ENCODE measurements at places on chromosomes 12 and 14.

GRCh38 chr12:101803978-101804377 lies 26.8 kb downstream of the GNPTAB start:
- DNase-seq, result no peak

GRCh38 chr12:91986084-91986483 lies 159.6 kb downstream of the BTG1 start:
- peak; percentile 70 for DNase-seq

- DNase-seq, result peak; percentile 91
Measured at GRCh38 chr14:75222208-75222701, 45.8 kb upstream of the TMED10 start.

DNA sequence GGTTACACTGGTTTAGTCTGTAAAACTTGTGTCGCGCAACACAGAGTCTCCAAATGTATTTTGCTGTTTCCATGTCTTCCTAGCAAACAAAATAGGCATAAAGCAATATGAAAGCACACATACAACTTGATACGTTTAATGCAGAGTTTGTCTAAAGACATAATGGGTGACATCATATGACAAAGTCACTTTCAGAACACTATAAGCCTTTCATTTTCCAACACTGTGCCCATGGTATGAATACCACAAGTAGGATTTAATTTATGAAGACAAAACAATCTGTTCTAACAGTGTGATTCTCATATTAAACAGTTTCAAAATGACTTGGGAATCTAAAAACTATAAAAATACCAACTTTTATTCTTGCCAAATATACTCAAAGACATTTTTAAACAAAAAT lies 58.4 kb downstream of the PTPN21 start:
- no peak for DNase-seq

- no peak for DNase-seq
Measured at GRCh38 chr14:60845523-60845922, 111.0 kb downstream of the MNAT1 start.

GRCh38 chr14:30015489-30015888 lies 87.8 kb upstream of the PRKD1 start:
- peak; percentile 66 for DNase-seq

DNA sequence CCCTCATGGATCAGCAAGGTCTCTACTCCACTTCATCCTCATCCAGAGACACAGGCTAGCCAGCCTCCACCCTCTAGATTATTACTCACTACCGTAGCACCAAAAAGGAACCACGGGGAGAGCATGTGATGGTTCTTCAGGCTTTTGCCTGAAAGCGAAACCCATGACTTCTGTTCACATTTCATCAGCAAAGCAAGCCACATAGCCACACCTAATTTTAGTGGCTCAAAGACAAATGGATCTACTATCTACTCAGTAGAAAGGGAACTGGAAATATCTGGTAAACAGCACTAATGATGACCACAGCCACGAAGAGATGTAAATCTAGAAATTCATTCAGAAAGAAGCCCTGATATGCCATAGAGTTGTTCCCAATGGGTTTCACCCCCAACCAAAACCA lies 51.4 kb downstream of the VCPKMT start:
- DNase-seq, result peak; percentile 40

DNA sequence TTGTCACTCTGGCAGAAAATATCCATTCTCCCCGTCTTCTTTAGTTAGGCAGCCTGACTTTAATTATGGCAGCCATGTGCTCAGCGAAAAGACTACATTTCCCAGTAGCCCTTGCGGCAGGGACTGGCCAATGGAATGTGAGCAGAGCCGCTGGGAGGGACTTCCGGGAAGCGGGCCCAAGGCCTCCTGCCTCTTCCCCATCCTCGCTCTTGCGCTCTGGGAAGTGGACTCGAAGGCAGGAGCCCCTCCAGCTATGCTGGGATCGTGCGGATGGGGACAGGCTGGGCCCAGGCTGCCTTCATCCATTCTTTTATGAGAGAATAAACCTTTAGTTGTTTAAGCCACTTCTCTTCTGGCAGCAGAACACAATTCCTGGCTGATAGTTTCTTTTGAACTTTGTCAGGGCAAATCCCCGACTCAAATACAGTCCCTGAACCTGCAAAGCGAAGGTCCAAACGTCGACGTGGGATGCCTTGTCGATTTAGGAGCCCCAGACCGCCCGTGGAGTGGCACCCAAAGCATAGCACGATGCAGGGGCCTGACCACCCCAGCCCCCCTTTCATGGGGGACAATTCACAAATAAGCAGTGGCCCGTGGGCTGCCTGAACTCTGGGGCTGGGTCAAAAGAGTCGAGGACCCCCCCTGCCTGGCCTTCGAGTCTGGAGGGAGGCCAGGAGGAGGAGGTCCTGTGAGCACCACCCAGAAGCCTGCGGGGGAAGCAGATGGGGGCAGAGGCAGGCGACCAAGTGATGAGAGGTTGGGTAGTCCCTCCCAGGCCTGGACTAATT lies 15.6 kb upstream of the LRTM2 start:
- peak; percentile 91 for DNase-seq

DNA sequence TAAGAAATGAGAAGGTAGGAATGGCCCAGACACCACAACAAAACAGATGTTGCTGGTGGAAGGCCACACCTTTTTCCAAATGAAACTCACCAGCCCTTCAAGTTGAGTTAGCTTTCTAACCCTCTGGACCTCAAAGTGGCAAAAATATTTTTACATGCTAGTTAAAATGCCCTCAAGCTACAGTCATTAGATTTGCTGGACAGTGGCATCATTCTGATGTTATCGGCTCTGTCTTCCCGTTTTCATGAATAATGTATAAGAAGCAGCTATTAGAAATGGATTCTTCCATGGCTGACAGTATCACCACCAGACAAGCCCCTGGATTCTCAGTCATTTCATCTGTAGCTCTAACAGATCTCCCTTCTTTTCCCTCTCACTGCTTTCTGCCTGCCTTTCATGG lies 37.1 kb upstream of the PLXNC1 start:
- peak; percentile 27 for DNase-seq

GRCh38 chr14:82911930-82912329 lies 1378.3 kb upstream of the SEL1L start:
- no peak for DNase-seq

DNA sequence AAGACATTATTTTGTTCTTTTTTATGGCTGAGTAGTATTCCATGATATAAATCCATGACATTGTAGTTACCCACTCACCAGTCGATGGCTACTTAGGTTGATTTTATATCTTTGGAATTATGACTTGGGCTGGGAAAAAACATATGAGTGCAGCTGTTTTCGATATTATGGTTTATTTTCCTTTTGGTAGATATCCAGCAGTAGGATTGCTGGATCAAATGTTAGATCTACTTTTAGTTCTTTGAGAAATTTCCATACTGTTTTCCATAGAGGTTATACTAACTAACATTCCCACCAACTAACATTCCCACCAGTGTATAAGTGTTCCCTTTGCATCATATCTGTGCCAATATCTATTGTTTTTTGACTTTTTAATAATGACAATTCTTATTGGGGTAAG lies 29.9 kb upstream of the PTPRR start:
- DNase-seq, result no peak

DNA sequence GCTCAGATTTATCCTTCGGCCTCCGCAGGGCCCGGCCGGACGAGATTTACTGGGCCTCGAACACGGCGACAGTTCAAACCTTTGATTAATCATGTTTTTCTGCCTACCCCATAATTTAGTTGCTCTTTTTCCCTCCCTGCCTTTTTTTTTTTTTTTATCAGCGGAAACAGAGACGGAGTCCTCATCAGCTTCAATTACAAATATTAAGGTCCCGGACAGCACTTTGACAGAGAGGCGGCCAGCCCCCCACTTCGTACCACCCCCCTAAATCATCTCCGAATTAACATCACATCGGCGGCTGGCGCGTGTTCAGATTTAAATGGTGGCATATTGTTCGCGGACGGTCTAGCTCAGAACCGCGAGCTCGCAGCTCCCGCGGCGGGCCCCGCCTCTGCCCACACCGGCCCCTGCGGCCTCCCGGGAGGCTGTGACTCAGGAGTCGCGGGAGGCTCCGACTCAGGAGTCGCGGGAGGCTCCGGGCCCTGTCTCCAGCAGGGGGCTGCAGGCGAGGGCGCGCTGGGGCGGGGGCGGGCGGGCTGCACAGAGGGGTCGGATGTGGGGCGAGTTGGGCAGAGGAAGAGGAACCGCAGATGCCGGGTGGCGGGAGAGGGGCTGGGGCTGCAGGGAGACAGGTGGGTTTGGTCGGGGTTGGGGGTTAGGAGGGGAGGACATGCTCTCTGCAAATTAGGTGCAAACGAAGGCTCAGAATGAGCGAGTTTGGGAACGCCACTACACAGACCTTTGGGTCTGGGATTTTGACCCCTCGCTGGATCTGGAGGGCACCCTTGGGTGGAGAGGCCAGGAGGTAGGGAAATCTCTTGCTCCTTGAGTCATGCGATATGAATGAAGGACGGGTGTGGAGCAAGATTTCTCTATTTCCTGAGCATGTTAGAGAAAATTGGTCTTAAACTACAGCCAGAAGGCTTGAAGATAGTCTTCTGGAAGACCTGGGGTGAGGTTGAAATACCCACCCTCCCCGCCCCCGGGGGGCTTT lies 19.6 kb upstream of the ATP5MC2 start:
- DNase-seq, result peak; percentile 72

DNA sequence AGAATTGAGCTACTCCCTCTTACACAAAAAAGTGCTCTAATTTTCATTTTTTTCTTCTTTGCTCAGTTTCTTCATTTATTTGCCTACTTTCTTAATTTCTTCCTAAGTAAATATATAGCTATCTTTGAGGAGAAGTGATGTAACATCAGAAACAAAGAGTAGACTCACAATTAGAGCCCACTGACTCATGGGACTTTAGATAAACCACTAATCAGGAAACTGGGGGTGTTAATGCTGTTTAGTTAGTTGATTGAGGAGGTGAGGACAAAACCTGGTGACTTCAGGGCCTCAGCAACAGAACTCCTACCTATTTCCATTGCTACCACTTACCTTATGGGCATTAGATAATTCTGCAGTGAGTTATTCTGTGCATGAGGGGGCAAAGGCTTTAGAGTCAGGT lies 151.7 kb downstream of the MON2 start:
- no peak for DNase-seq

DNA sequence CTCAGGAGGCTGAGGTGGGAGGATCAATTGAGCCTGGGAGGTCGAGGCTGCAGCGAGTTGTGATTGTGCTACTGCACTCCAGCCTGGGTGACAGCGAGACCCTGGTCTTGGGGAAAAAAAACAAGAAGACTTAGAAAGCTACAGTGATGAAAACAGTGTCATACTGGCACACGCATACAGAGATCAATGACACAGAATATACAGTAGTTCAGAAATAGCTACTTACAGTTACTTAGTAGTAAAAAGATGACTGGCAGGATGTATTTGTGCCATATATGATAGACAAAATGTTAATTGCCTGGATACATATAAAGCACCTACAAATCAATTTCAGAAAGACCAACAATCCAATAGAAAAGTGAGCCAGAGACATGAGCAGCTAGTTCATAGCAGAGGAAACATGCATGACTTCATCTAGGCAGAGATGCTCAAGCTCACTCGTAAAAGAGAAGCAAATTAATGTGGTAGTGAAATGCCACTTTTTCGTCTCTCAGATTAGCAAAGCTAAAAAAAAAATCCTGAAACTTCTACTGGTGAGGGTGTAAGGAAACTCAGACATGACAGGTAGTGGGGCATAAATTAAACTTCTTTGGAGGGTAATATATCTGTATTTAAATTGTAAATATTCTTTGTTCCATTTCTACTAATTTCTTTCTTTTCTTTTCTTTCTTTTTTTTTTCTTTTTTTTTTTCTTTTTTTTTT lies 2.5 kb upstream of the ALDH2 start:
- no peak for DNase-seq

DNA sequence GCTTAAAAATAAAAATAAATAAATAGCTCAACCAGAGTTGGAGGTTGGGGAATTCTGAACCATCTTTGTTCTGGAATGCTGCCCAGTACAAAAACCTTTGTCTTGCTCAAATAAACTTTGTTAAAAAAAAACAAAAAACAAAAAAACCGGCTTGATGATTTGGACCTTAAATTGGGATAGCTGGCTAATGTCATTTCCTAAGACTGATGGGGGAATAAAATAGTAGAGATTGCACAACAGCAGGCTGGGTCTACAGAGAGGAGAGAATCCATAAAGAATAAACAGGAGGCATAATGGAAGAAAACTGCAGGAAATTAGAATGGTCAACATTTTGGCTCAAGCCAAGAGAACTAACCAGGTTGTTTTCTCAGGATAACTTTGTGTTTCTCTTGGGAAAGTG lies 370.9 kb downstream of the AEBP2 start:
- DNase-seq, result no peak

- DNase-seq, result no peak
Measured at GRCh38 chr12:124650912-124651311, 83.5 kb upstream of the NCOR2 start.
